ENCODE measurements at places on chromosomes 4 and X.

DNA sequence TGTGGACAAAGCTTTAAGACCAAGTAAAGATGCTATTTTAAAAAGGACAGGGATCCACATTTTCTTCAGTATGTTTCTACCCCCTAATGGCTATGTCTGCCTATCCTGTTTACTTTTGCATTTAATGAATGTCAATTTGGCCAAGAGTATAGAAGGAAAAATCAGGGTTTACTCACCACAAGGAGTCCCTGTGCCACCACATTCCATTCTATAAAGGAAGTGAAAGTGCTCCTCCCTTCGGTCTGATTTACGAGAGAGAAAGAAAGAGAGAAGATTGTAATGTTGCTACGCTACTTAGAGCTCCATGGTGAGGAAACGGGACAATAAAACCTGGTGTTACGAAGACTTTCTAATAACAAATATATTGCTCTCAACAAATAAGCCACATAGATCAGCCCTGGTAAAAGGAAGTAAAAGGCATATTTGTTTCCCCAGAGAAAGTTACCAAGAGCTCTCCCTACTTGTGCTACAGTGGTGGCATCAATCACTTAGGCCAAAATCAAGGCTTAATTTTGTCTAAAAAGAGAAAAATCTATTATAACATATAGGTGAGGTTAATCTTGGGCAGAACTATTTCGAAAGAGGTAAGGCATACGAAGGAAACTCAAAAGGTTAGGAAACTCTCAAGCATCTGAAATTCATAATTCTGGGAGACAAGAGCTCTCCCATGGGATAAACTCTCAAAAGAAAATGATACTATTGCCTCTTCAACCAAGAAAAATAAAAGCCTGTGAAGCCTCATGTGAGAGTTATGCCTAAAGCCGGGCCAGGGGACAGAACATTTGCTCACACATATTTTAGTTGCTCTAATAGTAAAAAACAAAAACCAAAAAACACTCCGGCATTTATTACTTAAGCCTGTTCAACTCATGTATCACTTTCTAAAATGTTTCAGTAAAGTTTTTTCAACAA, 29.5 kb downstream of the TAPT1 start:
- DNase-seq = no peak

GRCh38 chrX:44775726-44776125, 68.1 kb upstream of the DUSP21 start:
- no peak for DNase-seq

DNA sequence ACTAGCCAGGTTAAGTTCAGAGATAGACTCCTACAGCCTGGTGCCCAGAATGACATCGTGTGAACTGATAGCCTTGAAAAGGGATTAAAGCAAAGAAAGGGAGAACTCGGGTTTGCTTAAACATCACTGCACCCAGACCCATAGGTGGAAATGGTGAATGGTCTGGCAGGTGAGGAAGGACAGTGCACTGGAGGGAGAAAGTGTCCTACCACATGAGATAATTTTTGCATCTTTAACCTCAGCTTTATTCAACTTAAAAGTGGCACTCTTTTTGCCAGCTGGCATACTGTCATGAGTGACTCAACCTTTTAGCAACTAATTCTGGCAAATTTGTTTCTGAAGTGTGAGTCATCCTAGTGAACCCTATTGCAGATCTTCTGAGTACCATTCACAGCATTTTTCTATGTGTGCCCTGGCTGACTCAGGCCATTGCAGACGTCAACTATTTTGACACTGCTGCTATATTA, 53.0 kb upstream of the DAPP1 start:
- no peak for DNase-seq

- DNase-seq = no peak
Observed at GRCh38 chrX:130179579-130180215, 7.9 kb downstream of the RAB33A start.

- DNase-seq = no peak
Observed at GRCh38 chr4:75995727-75996126, 5.0 kb upstream of the SDAD1 start.

DNA sequence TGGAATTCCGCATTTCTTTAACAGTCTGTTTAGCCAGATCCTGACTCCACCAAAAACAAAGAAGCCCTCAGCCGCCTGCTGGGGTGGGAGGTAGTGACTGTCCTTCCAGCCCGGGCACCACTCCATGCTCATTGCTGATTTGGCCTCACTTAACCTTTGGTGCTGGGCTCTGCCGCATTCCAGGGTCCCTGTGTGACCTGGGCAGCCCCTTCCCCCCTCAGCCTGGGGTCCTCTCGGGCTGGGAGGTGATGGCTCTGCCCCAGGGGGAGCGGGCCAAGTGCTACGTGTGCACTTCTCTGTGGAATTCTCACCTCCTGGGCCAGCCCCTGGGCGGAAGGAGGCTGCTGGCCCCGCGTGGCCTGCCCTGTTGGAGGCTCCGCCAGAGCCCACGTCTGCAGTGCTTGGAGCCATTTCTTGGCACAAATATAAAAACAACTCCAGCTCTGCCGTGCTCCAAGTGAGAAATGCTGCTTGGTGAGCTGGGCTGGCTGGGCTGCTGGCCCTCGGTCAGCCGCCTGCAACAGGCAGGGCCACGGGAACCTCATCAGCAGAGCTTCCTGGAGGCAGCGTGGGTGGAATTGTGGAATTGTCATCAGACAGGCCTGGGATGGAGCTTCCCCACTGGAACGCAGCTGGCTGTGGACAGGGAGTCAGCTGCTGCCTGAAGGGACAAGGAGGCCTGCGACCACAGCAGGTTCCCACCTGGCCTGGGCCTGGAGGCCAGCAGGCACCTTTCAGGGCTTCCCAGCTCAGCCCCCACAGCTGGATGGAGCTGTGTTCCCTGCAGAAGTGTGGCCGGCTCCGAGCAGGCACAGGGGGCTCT, 66.0 kb downstream of the TRMT44 start:
- DNase-seq = no peak

Data from stimulated activated CD8-positive, alpha-beta memory T cell treated with anti-CD3 and anti-CD28 coated beads, Interleukin-7, amount 100 ng/mL, for 1 hour (primary cell).